Stimulated activated CD4-positive, alpha-beta T cell treated with anti-CD3 and anti-CD28 coated beads, TNF-alpha, amount 100 ng/mL, for 4 hours (primary cell): ENCODE measurements at places on chromosomes 11 and 22.

GRCh38 chr11:72736452-72737069, 15.6 kb downstream of the ARAP1 start:
- peak; percentile 18 for DNase-seq

- DNase-seq: no peak
Measured at GRCh38 chr11:10382518-10382917, 72.5 kb upstream of the AMPD3 start.

GRCh38 chr11:2651826-2652271, 47.9 kb downstream of the KCNQ1OT1 start:
- DNase-seq: no peak

GRCh38 chr22:35155403-35156025, 89.6 kb downstream of the ISX start:
- no peak for DNase-seq

GRCh38 chr11:30329150-30329940, 6.4 kb downstream of the ARL14EP start:
- DNase-seq: no peak

GRCh38 chr22:31743871-31744270, 6.1 kb downstream of the PRR14L start:
- no peak for DNase-seq
